NCI-H524 treated with DMSO at 0.1 percent for 48 hours (cell line): ENCODE measurements at places on chromosomes 11 and 22.

DNA sequence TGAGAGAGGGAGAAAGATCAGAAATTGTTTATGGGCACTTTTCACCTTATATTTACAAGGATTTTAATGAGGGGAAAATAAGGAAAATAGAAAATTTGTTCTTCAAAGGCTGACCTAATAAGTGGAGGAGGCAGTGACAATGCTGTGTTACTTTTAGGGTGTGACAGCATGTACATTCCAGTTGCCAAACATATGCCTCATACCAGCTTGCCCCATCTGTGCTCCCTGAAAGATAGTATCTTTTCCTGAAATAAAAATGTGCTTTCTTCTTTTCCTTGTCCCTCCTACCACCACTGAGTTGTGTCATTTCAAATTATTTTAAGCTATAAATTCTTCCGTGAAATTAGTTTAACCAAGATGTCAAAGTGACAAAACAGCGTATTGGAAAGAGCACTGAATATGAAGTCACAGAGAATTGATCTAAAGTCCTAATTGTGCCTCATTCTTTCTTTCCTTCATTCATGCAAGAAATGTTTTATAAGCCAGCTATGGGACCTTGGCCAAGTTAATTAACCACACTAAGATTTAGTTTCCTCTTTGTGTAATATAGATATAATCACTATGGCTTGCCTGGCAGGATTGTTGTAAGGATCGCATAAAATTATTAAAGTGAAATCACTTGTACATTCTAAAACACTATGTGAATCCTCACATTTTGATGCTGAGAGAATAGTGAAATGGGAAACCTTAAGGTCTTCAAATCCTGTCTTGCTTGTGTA is 1307.5 kb upstream of the TENM4 start:
- DNase-seq: no peak

DNA sequence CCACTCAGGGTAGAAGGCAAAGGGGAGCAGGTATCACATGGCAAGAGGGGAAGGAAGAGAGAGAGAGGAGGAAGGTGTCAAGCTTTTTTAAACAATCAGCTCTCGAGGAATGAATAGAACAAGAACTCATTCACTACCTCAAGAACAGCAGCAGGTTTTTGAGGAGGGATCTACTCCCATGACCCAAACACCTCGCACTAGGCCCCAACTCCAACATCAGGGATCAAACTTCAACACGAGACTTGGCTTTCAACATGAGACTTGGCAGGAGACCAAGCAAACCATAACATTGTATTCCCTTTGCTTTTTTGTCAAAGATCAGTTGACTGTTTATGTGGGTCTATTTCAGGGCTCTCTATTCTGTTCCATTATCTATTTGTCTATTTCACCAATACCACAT is 26.9 kb upstream of the APOBEC3A start:
- DNase-seq: no peak

DNA sequence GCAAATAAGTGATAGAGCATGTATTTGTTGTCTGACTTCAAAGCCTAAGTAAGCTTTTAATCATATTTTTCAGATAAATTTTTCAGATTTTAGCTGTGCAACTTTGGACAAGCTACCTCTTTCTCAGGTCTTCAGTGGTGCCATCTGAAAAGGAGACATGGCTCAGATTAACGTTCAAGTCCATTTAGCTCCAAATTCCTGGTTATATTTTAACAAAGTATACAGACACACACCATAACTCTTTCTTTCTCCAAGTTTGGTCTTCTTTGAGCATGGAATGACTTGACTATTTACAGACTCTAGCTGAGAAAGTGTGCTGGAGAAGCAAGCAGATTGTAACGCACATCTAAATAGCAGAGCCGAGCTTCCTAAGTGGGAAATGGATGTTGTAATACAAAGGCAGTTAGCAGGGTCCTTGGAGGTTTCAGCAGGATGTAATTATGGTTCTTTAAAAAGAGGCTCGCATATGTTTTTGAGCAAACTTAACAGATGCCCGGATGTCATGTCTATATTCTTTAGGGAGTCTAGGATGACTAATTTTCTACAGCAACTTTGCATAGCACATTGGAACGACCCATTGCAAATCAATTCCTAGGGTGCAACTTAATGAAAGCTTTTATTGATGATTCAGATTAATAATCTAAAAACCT is 128.1 kb upstream of the E2F8 start:
- no peak for DNase-seq

DNA sequence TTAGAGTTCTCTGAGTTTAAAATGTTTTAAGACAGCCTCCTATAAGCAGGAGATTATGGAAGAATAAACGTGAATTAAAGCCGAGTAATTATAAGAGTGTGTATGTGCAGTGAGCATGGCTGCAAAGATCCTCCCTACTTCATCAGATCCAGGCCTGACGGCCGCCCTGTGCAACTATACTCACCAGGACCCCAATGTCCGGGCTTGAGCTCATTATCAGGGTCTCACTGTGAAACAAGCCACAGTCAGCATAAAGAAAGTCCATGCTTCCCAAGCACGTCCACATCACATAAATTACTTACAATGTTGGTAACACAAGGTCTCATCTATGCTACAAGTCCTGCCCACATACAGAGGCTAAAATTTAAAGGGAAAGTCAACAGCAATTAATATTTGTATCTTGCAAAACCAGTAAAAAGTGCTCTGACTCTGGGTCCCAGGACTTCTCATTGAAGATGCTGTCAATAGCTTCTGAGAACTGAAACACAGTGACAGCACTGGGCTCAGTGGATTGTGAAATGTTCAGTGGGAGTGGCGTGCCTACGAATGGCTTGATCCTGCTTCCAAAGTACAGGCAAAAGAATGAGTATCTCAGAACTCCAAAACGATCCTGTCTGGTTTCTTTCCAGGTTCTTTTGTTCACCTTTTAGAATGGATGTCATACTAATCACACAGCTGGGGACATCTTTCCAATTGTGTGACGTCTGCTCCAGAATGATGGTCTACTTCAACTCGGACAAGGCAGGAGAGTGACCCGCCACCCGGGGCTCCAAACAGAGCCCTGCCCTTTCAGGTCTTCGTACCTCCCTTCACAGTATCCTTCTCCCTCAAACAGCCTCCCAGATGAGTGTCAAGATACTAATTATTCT is 72.1 kb upstream of the ARFGAP3 start:
- DNase-seq: no peak

- no peak for DNase-seq
Observed at GRCh38 chr11:117941163-117941707, 12.0 kb upstream of the TMPRSS13 start.
